ENCODE measurements at places on chromosomes 4 and X.

GRCh38 chr4:87589531-87589930, 18.8 kb upstream of the DSPP start:
- no peak for DNase-seq

DNA sequence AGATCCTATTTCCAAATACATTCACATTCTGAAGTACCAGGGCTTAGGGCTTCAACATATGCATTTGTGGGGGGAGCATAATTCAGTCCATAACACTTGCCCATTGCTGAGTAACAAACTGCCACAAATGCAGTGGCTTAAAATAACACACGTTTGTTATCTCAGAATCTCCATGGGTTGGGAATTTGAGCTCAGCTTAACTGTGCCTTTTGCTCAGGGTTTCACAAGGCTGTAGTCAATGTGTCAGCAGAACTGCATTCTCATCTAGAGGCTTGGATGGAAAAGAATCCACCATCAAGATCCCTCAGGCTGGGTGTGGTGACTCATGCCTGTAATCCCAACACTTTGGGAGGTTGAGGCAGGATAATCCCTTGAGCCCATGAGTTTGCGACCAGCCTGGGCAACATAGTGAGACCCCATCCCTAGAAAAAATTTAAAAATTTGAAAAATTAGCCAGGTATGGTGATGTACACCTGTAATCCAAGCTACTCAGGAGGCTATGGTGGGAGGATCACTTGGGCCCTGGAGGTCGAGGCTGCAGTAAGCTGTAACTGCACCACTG, 25.8 kb upstream of the TBL1X start:
- DNase-seq = no peak

- no peak for DNase-seq
These were observed 127.9 kb downstream of the SLC39A8 start for GRCh38 chr4:102217345-102217744.

DNA sequence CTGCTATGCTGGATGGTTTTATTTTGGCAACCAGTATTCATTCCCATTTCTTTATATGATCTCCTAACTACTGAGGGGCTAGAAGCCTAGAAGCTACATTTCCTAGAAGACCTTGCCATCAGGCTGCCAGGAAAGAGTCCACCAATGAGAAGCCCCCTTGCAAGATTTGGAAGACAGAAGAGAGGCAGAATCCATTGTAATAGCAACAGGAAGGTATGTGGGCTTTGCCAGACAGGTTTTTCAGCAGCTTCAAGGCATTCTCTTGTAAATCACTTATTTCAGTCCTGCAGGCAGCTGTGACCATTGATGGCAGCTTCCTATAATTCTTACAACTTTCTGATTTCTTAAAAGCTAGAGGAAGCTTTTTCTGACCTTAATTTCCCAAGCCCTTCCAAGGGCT, 148.3 kb upstream of the NHS start:
- no peak for DNase-seq

DNA sequence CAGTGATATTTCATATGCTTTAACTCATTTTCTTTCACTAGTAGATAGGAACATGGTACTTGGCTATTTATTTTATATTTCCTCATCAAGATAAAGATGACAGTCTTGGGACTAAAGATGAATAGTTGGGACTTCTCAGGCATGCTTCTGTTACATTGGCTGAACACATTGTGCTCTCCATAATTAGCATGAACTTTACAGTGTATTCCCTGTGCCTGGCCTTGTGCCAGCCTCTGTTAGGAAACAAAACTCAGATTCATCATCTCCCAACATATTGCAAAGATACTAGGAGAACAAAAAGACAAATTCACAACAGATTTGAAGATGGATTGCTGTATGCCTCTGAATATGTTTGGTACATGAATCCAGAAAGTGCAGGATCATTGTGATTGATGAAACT, 26.4 kb downstream of the GRIA2 start:
- no peak for DNase-seq

DNA sequence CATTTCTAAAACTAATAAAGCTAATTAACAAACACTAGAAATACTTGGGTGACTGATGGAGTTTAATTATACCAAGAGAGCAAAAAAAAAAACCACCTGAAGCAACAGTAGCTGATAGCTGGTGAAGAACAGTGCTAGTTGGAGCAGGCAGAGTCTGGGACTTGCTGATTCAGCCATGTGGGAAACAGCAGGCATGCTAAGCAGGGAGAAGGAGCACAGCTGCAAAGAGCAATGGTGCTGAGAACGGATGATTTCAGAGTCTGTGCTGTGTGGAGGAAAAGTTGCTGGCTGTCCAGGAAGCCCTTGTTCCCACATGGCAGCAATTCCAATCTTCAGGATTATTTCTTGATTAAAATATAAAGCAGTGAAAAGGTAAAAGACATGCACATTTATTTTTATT, 68.8 kb downstream of the NPY1R start:
- DNase-seq = no peak

- DNase-seq = no peak
These were observed 24.7 kb downstream of the FGFRL1 start for GRCh38 chr4:1036095-1036494.

- no peak for DNase-seq
These were observed 408.2 kb upstream of the PITX2 start for GRCh38 chr4:111031001-111031579.

- no peak for DNase-seq
These were observed 135.8 kb upstream of the NDST3 start for GRCh38 chr4:117898496-117898895.

DNA sequence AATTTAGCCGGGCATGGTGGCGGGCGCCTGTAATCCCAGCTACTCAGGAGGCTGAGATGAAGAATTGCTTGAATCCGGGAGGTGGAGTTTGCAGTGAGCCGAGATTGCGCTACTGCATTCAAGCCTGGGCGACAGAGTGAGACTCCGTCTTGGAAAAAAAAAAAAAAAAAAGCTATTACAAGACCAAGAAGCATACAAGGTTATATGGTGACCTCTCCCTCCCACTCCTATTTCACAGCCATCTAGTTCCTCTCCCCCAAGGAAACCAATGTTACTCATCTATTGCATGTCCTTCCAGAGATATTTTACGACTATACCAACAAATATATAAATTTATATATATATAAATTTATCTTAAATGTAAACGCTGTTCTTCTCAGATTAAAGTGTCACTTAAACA, 3.2 kb downstream of the SLC9A7 start:
- DNase-seq = no peak

DNA sequence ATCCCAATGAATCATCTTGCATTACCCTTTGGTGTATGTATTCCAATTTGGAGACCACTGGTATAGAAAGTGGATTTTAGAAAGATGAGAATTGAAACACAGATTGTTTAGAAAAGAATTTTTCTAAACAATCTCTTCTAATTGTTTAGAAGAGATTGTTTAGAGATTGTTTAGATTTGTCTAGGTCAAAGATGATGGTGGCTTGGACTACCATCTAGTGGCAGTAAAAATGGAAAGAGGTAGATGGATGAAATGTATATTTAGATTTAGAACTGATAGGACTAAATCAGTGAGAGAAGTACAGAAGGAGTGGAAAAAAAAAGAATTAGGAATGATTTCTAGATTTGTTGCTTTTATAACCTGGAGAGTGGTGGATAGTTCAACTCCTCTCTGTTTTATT, 70.6 kb downstream of the ARSJ start:
- no peak for DNase-seq

- no peak for DNase-seq
These were observed 14.6 kb downstream of the CLCN3 start for GRCh38 chr4:169634975-169635374.

- no peak for DNase-seq
These were observed 65.9 kb downstream of the MTHFD2L start for GRCh38 chr4:74223801-74224200.

GRCh38 chr4:140286456-140286855, 87.0 kb upstream of the SCOC start:
- no peak for DNase-seq

- no peak for DNase-seq
These were observed 1.0 kb downstream of the ZDHHC9 start for GRCh38 chrX:129842510-129843208.

DNA sequence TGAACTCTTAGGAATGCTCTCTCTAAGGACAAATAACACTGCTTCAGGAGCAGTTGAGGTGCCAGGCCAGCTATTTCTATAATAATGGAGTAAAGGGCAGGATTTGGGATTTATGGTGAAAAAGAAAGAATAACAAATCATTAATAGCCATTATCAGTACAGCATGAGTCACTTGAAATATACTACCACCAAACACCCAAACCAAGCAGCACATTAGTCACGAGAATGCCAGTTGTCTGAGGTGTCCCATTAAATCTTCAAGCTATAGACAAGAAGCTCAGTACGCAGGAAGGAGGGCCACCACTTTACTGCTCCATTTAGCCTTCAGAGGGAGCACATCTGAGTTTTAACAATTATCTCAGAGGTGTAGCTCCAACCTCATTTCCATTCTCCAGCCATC, 106.8 kb upstream of the MAGEA10 start:
- DNase-seq = no peak

GRCh38 chr4:2723751-2724150, 32.4 kb downstream of the TNIP2 start:
- no peak for DNase-seq

- DNase-seq = peak; percentile 1
These were observed 59.2 kb upstream of the ZC4H2 start for GRCh38 chrX:65035446-65035770.

DNA sequence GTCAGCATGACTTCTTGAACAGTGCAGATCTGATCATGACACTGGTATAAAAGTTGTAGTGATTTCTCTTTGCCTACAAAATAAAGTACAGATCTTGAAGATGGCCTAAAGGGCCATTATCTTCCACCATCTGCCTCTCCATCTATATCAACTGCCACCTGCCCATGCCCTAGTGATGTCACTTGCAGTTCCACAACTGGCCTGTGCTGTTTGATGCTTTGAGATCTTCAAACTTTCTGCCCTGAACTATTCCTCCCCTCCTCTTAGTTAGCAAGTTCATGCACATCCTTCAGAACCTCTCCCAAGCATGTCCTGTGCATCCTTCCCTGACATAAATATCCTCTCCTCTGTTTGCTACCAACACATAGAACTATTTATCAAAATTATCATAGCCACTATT, 217.0 kb downstream of the SOWAHB start:
- no peak for DNase-seq

DNA sequence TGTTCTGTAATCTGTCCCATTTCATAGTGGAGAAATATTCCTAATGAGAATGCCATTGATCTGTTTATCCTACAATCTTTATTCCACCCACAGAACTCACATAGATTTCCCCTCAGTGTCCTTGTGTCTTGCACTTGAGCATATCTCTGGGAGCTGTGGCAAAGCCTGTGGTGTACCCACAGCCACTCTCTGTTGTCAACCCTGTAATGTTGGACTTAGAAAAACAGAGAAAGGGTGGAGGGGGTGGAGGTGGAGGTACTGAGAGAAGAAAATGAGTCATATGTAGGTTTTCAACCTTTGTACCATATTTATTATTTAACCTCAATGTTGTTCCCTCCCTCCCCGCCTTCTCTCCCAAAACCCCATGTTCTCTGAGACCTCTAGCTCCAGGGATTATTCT, 46.9 kb upstream of the TLL1 start:
- no peak for DNase-seq

DNA sequence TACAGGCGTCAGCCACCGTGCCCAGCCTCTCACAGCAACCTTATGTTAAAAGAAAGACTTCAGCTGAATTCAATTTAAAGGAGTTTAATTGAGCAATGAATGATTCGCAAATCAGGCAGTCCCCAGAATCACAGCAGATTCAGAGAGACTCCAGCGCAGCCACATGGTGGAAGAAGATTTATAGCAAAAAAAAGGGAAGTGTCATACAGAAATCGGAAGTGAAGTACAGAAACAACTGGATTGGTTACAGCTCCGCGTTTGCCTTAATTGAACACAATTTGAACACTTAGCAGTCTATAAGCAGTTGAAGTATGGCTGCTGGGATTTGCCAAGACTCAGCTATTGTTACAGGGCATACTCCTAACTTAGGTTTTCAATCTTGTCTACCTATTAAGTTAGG, 19.8 kb downstream of the CENPVL3 start:
- DNase-seq = no peak

GRCh38 chr4:52665592-52665991, 6.5 kb upstream of the USP46 start:
- peak; percentile 3 for DNase-seq

DNA sequence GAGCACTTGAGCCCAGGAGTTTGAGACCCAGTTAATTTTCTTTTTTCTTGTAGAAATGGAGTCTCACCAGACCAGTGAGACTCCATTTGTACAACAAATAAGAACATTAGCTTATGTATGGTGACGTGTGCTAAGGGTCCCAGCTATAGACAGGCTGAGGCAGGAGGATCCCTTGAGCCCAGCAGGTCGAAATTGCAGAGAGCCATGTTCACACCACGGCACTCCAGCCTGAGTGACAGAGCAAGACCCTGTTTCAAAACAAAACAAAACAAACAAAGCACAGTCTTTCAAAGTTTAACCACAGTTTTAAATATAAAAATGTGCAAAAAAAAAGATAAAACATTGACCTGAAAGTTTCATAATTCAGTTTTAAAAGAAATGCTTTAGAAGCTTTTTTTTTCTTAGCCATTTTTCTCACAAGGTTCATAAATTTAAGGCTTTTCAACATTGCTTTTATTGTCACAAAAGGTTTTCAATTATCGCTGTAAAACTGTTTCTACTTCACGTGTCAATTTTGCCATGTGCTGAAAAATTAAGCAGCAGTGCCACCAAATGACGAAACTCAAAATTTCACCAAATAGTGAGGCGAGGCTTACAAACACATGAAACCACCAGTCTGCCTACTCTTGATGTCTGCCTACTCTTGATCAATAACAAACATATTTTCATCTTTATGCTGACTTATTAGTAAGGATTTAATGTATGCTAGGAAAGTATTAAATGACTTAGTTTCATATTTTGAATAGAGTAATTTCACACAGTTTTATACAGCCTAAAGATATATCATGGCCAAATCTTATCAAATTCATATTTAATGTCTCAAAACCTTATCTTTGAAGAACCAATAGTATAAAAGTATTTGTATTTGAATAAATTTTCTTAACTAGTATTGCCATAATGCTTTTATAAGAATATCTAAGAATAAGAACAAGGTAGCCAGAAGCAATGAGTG, 126.3 kb downstream of the NEK1 start:
- peak; percentile 14 for DNase-seq

GRCh38 chr4:80576796-80577195, 241.3 kb downstream of the CFAP299 start:
- DNase-seq = no peak

DNA sequence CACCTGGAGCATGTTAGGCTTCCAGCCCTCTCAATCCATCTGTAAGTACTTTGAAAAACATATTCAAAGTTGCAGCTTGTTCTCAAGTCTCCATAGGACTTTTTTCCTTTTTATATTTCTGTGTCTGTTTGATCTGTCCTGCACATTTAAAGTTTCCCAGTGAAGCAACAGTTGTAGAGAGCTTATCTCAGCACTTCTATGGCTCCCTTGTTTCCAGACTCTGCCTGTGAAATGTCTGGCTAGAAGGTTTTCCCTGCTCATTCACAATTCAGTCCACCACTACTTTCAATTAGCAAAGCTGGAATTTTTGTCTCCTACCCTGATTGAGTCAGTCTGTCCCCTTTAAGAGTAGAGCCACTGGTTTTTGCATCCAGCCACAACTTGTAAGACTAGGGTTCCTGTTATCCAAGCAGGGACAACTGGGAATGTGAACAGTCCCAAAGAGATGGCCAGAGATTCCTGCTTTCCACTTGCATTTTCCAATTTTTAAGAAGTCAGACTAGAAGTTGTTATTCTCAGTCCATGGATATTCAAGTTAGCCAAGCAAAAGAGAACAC, 116.1 kb downstream of the GASK1B start:
- no peak for DNase-seq

GRCh38 chr4:114180481-114180880, 201.0 kb upstream of the ARSJ start:
- DNase-seq = peak; percentile 54

Measured in SHP77 (cell line).